Epithelial cell of esophagus (primary cell): ENCODE measurements at places on chromosomes 13 and 19.
A peak's percentile ranks its signal among the peaks of the same experiment; 100 is the strongest.

- DNase-seq, result no peak
Measured at GRCh38 chr13:113585896-113586295, 1.3 kb downstream of the TFDP1 start.

GRCh38 chr13:47545201-47546024 lies 455.7 kb downstream of the SUCLA2 start:
- DNase-seq, result no peak

DNA sequence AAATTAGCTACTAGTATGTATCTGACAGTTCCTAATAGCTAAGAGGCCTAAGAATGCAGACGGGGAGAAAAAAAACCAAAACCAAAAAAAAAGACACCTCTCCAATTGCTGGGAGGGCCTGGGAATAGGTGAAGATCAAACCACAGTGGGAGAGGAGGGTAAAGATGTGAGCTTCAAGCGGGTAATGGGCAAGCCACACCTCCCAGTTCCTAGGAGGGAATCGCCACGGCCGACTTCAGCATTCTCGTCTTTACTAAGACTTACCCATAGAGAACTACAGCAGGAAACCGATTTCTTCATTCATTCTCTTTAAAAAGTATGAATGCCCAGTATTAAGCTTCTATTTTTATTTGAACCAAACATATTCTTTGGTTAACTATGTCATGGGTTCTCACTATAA lies 5.6 kb upstream of the EEF1AKMT1 start:
- no peak for DNase-seq

- DNase-seq, result no peak
Measured at GRCh38 chr13:20547479-20547908, 19.5 kb upstream of the IFT88 start.

GRCh38 chr13:65638572-65639168 lies 1591.5 kb downstream of the PCDH9 start:
- peak; percentile 57 for DNase-seq
